ENCODE measurements at places on chromosomes 13 and 19.

- peak; percentile 85 for DNase-seq
Measured at GRCh38 chr19:42199440-42200115, 17.9 kb downstream of the DEDD2 start.

- DNase-seq: peak; percentile 49
Measured at GRCh38 chr19:47124937-47125668, 5.5 kb upstream of the SAE1 start.

DNA sequence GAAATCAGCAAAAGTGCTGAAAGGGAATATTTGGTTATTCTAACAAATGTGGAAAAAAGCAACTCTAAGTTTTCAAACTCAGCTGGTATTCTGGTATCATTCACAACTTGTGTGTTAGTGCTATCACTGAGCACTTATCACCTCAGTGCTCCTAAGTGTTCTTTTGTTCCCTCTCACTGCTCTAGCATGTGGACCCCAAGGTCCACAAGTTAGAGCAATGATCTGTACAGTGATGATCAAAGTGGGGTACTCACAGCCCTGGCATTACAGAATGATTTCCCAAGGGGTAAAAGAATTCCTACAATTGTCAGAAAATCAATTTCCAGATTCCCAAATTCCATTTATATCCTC, 575.0 kb downstream of the DIAPH3 start:
- no peak for DNase-seq

- no peak for DNase-seq
Measured at GRCh38 chr19:9165261-9165660, 13.5 kb upstream of the OR7D2 start.

DNA sequence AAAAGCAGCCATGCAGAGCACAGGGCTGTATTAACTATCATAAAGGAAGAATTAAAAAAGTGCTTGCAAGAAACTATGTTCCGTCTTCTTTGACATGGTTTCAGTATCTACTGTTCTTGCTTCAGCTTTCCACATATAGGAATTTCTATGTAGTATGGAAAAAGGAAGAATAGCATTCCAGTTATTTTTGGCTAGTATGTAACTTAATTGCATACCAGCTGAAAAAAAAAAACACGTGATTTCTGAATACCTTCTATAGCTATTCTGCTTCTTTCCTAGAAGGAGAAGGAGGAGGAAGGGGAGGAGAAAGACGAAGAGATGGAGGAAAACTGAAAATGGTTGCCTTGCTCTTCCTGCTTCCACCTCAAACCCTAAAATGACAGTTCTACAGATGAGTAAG, 619.0 kb downstream of the KCTD12 start:
- DNase-seq: no peak

GRCh38 chr19:38490861-38491260, 57.4 kb downstream of the RYR1 start:
- no peak for DNase-seq

GRCh38 chr13:40644838-40645604, 21.4 kb downstream of the FOXO1 start:
- no peak for DNase-seq

GRCh38 chr13:50236898-50237318, 221.7 kb downstream of the KCNRG start:
- DNase-seq: peak; percentile 62

GRCh38 chr13:24636776-24637175, 43.4 kb upstream of the ATP12A start:
- DNase-seq: no peak

- peak; percentile 54 for DNase-seq
Measured at GRCh38 chr19:34712395-34713261, 21.4 kb upstream of the ZNF181 start.

GRCh38 chr13:85586422-85586831, 212.8 kb downstream of the SLITRK6 start:
- DNase-seq: no peak

- no peak for DNase-seq
Measured at GRCh38 chr19:7982651-7983099, 22.8 kb downstream of the ELAVL1 start.

DNA sequence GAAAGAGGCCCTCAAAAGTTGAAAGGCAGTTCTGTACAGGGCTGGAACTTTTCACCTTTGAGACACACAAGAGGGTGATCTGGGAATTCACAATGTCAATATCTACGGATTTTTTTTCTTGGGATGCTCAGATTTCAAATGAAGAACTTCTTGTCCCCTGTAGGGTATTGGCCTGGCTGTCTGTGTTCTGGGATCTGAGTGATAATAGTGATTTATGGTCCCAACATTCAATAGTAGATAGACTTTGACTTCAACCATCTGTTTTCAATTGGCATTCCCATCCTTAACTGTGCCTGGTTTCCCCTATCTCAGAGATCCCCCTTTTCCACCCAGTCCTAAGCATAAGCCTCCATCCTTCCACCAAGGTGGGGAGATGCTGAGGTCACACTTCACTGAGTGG, 274.1 kb downstream of the COG6 start:
- DNase-seq: no peak

DNA sequence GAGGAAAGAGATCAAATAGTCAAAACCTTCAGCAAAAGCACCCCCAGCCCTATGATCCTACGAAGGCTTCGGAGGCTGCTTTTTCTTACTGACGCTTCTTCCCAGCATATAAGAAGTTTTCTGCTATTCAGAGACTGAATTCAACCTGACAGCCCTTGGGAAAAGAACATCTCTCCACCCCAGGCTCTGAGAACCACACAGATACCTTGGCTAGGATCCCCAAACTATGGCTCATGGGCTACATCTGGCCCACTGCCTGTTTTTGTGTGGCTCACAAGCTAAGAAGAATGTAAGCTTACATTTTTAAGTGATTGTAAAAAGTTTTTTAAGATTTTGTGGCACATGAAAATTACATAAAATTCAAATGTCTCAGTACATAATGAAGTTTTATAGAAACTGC, 3.0 kb downstream of the SLC15A1 start:
- DNase-seq: no peak

- DNase-seq: no peak
Measured at GRCh38 chr19:30204721-30205120, 167.5 kb upstream of the ZNF536 start.

- DNase-seq: no peak
Measured at GRCh38 chr13:51603716-51604115, 19.5 kb downstream of the WDFY2 start.

GRCh38 chr13:113148940-113149503, 9.4 kb upstream of the PROZ start:
- no peak for DNase-seq

GRCh38 chr13:85665286-85665685, 133.9 kb downstream of the SLITRK6 start:
- DNase-seq: no peak

DNA sequence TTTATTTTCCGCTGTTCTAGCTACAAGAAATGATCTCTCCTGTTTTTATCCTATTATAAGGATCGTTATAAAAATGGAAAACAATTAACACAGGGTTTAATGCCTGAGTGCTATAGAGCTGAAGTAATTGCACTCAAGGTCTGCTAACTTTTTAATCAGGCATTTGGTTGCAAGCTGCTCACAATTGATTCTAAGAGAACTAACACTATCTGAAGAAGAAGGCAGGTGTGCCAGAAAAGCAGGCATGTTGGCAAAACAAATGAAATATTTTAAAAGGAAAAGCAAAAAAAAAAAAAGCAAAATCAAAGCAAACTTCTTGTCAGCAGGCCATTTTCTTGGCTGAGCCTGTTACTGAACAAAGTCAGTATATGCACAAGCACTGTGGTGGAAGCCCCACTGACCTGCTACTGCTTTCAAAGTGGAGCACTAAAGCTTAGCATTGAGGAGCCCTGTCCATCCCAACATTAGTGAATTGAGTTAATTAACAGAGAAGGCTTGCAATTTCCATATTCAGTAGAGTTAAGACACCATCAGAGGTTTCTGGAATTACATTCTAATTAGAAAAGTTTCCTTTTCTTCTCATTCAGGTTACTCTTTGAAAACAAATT, 574.2 kb downstream of the PCDH9 start:
- no peak for DNase-seq

GRCh38 chr13:59458908-59459579, 704.7 kb downstream of the DIAPH3 start:
- DNase-seq: no peak

DNA sequence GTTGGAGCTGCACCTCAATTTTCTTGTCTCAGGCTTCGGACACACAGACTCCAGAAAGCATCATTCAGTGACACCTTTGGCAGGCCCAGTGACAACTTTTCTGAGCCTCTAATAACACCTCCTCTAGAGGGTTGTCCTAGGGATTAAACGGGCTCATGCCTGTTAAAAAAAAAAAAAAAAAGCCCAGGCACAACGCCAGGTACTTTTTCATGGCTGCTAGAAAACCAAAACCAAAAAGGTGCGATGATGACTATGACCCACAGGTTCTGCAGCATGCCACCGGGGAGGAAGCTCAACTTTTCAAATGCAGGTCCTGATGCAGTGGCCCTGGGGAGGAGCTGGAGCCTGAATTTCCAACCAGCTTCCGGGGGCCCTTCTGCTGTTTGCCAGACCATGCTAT, 184.2 kb downstream of the ABCC4 start:
- no peak for DNase-seq

GRCh38 chr19:16066611-16067104, 9.6 kb upstream of the TPM4 start:
- peak; percentile 77 for DNase-seq

DNA sequence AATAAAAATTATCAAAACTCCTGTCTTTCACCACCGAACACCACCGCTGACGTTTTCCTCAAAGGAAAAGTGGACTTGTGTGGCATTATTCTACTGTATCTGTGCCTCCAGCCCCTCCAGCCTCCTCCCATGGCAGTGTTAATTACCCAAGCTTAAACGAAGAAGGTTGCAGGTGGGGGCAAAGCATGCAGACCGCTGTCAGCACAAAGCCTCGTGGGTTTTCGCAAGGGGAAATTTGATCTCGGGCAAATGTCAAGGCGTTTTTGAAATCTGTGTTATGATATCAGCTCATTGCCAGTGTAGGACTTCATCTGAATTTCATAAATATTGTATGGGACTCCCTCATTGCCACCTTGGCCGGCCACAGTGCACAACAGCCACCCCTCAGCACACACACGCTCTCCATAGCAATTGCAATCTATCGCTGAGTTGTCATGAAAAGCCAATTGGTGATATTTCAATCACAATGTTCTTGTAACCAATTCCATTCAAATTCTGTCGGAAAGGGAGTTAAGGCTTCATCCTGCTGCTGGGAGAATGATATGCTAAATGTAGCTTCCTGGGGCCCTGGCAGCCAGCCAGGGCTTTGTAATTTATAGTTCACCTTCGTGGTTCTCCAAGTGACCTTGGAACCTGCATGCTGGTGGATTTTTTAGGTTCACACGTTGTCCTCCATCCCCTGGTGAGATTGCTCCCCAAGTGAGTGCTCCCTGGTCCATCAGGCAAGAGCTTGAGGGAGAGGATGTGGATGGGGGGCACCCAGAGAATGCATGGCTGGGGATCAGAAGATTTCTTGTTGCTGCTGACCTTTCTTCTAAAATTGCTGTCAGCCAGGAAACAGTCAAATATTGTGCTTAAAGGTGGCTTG, 16.6 kb downstream of the CHST8 start:
- no peak for DNase-seq

DNA sequence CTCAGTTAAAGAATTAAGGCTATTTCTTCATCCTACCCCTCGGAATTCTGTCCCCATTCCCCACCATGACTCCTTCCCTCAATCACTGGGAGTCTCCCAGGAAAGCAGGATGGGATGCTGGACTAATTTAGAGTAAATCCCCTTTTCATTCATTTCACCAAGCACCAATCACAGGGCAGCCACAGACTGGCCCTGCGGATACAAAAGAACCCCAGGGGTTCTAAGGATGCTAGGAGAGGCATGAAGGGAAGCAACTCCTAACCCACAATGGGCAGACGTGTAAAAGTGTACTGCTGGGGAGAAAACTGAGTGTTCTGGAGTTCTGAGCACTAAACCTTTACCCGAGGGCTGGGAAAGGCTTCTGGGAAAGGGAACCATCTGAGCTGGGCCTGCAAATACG, 3.0 kb downstream of the PEPD start:
- DNase-seq: no peak

GRCh38 chr13:43185226-43185625, 161.8 kb downstream of the DNAJC15 start:
- DNase-seq: no peak

- DNase-seq: no peak
Measured at GRCh38 chr13:111640006-111640405, 319.6 kb downstream of the TEX29 start.

GRCh38 chr13:81089371-81090157, 748.6 kb upstream of the SPRY2 start:
- DNase-seq: no peak

DNA sequence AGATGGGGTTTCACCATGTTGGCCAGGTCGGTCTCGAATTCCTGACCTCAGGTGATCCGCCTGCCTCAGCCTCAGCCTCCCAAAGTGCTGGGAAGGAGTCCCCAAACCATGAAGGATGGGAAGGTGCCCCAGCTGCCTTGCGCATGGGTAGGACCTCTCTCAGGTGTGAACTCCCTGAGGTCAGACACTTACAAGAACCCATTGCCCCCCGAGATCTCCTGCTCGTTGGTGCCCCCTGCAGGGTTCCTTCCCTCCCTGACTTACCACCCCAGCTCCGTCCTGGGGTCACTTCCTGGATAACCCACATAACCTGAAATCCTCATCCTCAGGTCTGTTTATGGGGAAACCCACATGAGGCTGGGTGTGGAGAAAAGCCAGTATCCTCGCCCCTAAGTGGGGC, 41.7 kb downstream of the UNC13A start:
- DNase-seq: no peak

GRCh38 chr19:52690369-52691214, 44.3 kb downstream of the ZNF611 start:
- DNase-seq: peak; percentile 90

- no peak for DNase-seq
Measured at GRCh38 chr13:35411059-35411744, 65.3 kb downstream of the MAB21L1 start.

DNA sequence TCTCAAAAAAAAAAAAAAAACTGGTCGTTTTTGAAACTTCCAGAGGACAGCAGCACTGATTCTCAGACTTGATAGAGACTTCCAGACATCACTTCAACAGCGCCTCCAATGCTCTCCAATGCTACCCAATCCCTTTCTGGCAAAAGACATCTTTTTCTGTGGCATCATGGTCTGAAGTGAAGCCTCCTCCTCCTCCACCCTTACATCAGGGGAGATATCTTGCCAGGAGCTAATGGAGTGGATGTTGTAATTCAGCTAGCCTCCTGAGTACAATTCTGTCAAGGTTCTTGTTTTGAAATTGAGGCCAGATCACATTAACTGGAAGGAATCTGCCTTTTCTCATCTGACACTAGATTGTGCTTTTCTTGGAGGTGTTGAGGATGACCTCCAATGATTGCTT, 24.2 kb downstream of the FXYD5 start:
- DNase-seq: no peak

GRCh38 chr19:35206379-35206778, 22.2 kb downstream of the FAM187B start:
- DNase-seq: peak; percentile 40

DNA sequence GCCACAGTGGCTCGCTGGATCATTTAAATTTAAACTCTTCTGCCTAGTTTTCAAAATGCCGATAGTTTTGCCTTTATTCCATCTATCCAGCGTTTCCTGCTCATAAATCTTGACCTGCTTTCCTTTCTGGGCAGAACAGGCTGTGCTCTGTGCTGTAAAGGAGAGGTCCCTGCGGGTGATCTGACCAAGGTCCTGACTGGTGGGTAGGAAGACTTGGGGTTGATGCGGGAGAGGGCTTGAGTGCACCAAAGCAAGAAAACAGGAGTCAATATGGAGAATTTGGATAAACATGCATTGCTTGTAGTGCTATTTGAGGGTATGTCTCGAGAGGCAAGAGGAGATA, 533.6 kb downstream of the MYO16 start:
- DNase-seq: no peak

Data from GM20000 (cell line).